ENCODE measurements at places on chromosomes 7 and 10. TPM values are rescaled to one million over a fixed set of nuclear protein-coding genes. Genes with fewer than 3 reads are reported as not detected.

Gene SMIM30
- 84.8 TPM for polyA plus RNA-seq

GRCh38 chr10:71259815-71260501 lies 47.6 kb downstream of the UNC5B start:
- DNase-seq = no peak

GRCh38 chr7:128909625-128910568 lies 612 bp downstream of the KCP start:
- no peak for DNase-seq

- peak; percentile 10 for DNase-seq
Observed at GRCh38 chr7:113918946-113919345, at the start of gene PPP1R3A. Gene PPP1R3A, minus strand, starts transcription at chr7:113919009. Its CDS starts 13 bp downstream, at chr7:113918996.

DNA sequence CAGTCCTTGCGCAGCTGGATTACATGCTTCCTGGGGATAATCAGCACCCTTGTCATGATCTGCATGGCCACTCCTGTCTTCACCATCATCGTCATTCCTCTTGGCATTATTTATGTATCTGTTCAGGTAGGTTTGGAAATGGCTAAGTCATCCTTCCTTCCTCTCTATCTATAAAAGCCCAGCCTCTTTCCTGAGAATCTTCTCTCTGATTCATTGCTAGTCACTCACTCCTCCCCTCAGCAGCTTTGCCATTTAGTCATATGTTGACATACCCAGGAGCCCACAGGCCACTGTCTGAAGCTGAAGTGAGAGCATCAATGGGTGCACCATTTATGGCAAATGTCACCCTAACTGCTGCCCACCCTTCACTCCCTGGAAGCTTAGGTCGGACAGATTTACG lies 52.0 kb downstream of the ABCC2 start:
- DNase-seq = no peak

Gene KIAA1217
- polyA plus RNA-seq = 23.7 TPM

Gene AKR1C8
- 0.27 TPM for polyA plus RNA-seq

DNA sequence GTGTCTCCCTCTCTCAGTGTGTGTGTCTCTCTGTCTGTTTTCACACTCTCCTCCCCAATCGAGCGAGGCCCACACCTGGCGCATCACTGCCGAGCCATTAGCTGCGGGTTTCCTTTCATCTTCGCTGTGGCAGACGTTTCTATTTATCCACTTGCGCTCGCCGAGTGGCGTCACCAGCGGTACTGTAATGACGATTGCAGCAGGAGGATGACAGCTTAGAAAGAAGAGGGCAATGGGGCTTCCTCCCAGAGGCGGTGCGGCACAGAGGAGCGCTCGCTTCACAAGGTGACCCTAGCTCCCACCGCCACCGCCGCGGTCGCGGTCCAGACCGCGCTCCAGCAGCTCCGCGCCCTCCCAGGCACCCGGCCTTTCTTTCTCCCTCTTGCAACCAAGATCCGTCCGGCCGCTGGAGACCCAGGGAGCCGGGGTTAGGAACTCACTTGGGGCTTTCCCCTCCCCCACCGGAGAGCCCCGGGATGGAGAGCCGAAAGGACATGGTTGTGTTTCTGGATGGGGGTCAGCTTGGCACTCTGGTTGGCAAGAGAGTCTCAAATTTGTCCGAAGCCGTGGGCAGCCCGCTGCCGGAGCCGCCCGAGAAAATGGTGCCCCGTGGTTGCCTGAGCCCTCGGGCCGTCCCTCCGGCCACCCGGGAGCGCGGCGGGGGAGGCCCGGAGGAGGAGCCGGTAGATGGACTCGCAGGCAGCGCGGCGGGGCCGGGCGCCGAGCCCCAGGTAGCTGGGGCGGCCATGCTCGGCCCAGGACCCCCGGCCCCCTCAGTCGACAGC lies at the start of gene EVX1:
EVX1 (plus strand) TSS at position 248 of the 785 bp plus-strand sequence; CDS start at position 477, 229 bp downstream.
- no peak for DNase-seq

- no peak for DNase-seq
Observed at GRCh38 chr10:117955176-117955575, 91.6 kb downstream of the RAB11FIP2 start.

Gene NKX2-3
- 0.60 TPM for polyA plus RNA-seq

Gene ZMYND11
- 69.3 TPM for polyA plus RNA-seq

GRCh38 chr7:28630350-28630749 lies 218.0 kb downstream of the CREB5 start:
- DNase-seq = no peak
